ENCODE measurements at places on chromosomes 2 and 18.

- no peak for DNase-seq
These were observed 14.5 kb downstream of the VIT start for GRCh38 chr2:36710858-36711515.

- DNase-seq = no peak
These were observed 101.1 kb downstream of the TWIST2 start for GRCh38 chr2:238948765-238949641.

DNA sequence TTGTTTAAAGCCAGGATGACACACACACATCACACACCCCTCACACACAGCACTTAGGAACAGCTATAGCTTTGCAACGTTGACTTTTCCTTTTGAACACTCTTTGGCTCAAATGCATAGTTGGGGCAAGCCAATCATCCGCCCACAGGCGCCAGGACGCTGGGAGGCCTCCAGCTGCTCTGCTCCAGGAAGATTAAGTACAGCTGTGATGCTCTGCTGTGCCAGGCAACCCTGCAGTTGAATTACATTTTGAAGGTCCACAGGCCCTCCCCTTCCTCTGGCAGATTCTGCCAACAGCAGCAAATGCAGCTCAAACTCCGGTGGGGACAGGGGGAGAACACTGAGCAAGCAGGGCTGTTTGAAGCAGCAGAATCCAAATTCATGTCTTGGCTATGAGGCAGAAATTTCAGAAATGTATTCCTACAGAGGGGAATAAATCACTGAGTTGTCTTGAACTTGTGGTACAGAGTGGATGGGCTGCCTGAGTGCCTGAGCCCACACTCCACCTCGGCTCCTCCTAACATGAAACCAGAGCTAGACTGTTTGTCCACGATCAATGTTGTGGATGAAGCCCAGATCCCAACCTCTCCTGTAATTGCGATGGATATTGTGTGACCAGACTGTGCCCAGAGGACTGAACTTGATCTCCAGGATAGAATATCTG is 86.5 kb upstream of the PPP1CB start:
- no peak for DNase-seq

DNA sequence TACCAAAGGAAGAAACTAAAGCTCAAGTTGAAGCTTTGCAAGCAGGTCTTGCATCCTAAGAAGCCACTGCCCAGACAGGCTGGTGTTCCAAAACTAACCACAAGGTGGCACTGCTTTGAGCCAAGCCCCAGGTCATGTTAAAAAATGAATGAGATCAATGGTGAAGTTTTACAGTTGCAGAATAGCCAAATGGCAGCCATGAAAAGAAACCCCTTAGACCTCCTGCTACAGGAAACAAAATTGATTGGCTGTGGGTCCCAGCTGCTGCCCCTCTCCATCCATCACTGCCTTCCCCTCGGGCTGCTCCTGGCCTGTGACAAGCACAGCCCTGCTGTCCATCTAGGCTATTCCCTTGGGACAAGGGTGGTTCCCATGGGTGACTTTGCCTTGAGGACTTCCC is 20.7 kb upstream of the MREG start:
- DNase-seq = peak; percentile 68
